ENCODE measurements at places on chromosomes 3 and 15.

DNA sequence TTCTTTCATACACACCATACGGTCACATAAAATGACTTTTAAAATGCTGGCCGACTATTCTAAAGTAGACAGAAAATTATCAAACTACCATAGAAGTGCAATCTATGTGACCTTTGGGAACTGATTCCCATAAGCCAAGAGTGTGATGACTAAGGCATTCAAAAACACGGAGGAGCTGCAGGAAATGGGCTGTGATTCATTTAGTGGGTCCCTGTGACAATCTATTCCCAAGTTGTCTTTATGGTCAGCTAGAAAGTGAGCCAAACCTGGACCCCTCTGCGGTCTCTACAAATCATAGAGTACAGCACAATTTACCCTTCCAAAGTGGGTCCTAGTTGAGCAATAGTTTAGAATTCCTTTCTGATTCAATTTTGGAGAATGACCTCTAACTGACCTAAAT is 251.5 kb upstream of the CBLB start:
- no peak for DNase-seq

DNA sequence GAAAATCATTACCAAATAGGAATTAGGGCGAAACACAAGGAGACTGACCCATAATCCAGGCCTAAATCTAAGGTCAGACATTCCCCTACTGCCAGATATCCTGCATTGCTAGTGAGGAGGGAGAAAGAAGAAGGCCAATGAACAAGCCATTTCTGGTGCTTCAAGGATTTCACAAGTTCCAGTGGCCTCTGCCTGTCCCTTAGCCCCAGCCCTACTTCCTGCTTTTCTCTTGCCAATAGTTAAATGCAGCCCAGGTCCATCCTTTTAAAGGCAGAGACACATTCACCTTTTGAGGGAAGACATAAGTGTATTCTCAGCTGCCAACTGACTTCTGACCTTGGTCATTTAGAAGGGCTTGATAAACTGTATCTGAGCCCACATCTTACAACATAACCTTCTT is 135.8 kb downstream of the ZNF621 start:
- no peak for DNase-seq

- DNase-seq = no peak
Observed at GRCh38 chr3:156400062-156400461, 154.9 kb downstream of the SSR3 start.

DNA sequence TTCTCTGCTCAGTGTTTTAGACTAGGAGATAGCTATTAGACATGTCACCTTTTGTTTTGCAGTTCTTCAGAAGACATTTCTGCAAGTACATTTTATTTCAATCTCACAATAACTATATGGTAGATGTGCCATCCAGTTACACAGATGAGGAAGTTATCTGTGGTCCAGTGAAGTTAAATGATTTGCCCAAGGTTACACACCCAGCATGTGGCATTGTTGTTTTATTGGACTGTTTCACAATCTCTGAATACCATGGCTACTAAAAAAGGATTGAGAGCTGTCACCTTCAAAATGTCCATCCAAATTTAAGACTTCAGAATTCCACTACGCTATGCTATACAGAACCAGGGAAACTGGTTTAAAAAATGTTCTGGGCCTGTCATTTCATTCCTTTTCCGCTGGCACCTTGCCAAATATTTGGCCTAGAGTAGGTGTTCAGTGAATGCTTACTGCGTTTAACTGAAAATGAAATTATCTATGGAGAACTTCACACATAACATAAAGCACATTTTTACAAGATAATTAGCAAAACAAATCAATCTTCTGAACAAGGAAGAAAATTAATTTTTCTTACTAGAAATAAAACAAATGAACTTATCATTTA is 20.2 kb downstream of the TM6SF1 start:
- no peak for DNase-seq

DNA sequence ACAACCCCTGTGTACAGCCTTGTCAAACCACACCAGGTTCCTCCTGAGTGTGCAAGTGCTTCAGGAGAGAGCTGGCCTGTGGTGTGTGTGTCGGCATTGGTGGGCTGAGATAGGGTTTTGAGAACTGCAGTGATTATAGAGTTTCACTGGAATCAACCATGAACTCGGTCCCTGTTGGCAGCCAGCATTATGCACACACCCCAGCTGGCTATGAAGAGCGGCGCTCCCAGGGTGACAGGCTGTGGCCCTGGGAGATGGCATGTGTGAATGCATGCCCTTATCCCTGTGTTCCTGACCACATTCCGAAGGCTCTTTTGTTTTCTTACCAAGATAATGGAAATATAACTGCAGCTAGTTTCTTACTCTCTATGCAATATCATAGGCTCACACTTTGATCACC is 101.8 kb downstream of the SNRK start:
- DNase-seq = no peak

DNA sequence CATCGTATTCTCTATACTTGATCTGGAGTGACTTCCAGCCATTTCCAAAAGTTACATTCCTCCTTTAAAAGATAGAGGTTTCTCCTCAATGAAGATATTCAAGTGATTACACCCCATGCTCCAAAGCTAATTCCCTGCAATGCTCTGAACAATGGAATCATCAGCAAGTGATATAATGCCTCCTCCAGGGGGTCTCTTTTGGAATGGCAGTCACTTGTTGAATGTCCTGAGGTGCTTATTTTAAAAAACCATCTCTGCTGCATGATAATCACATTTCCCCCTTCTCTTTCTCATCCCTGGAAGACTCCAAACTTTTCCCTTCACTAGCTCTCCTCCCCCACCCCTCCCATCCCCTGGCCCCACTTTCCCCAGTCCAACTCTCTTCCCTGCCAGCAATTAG is 2.6 kb downstream of the LHFPL4 start:
- no peak for DNase-seq

DNA sequence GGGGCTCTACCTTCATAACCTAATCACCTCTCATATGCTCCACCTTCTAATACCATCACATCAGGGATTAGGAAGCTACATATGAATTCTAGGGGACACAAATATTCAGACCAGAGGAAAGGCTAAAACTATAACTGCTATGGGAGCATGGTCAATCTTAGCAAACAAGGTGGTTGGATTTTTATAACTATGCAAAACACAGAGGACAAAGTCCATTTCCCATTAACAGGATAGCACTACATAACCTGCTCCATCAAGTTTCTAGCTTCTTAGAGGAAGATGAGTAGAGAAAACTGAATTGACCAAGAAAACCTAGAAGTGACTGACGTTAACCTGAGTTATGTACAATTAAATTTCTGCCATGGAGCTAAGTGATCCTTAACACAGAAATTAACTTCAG is 398.6 kb downstream of the TBL1XR1 start:
- DNase-seq = no peak

DNA sequence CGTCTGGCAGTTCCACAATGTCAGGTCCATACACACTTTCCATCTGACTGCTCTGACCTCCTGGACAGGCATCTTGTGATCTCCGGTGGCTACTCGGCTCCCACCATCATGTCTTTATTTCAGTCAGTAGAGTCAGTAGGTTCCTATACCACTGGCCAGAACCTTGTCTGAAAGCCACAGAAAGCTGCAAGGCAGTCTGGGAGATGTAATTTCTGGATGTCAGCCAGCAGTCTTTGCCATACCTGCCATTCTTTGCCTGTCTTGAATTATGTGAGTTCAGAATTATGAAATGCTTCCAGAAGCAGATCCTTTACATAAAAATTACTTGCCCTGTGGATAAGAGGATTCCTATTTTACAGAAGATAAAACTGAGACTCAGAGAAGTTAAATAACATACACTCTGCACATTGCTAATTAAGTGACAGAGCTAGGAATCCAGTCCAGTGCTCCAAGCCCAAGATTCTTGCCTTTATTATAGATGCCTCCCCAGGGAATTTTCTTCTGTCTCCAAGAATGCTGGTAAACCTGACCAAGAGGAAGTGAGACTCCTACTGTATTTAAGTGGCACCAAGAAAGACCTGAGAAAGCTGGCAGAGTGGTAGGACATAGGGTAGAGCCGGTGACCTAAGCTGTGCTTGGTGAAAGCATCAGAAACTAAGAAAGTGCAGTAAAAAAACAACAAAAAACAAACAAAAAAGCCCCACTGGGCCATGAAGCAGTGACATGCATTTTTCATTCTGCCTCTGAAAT is 75.6 kb downstream of the IQCH start:
- no peak for DNase-seq

DNA sequence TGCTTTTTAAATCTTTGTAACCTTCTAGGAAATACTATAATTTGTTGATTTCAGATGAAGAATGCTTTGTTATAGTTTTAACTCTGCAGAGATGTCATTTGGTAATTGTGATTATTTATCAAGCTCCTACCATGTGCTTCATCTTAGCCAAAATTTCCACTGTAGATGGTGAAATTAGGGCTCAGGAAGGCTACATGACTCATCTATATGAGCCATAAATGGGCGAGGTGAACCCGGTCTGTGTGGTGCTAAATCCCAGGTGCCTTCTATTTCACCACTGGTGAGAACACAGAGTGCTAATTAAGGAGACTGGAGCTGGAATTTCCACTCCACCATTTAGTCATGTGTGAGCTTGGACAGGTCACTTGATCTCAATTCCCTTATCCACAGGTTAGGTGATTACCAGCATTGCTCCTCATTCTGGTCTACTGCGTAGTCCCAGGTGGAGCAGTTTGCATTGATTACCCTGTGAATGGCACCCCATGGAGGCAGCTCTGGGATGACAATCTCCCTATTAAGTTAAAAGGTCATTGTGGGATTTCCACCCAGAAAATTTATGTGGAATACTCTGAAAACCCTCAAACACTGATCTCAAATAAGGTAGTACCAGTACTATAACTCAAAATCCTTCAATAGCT is 2.8 kb upstream of the CCR3 start:
- DNase-seq = no peak

DNA sequence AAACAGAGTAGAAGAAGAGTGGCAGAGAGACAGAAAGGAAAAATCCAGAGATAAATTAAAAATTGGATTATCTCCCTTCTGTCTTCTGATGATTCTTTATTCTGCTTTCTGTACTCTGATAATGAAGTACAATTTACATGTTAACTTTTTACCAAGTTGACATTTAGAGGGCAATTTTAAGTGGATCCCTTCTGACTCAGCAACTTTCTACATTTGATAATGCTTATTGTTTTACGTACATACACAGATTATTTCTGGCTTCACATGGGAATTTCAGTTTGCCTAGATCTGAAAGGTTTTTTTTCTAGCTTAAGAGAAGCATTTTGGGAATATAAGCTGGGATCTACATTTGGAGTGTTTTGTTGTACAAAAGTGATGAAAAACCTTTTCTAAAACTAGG is 491.3 kb downstream of the OTOL1 start:
- DNase-seq = no peak

DNA sequence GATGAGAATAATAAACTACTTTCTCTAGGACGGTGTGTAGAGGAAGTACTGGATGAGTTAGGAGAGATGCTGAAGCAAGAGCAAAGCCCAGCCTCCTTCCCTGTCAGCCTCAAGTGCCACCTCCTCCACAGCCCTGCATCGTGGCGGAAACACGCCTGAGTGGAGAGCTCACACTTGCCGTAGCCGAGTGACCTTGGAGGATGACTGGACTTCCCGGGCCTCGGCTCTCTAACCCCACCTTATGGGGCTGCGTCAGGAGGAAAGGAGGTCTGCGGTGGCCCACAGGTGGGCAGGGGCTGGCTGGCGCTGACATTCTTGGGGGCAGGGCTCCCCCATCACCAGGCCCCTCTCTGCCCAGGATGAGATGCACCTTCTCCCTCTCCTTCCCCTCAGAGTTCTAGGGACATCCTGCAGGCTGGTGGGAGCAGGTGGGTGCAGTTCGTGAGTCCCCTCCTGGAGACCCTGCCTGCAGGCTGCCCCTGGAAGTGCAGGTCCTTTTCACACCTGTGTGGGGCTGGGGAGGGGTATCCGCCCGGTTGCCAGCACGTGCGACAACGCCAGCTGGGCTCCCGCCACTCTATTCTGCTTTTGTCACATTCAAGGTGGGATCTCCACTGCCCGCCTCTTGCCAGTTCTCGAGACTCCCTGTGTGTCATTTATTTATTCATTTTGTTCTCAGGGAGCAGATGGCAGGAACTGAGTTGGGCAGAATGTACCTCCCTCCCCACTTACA is 175.2 kb downstream of the MEGF11 start:
- DNase-seq = no peak

DNA sequence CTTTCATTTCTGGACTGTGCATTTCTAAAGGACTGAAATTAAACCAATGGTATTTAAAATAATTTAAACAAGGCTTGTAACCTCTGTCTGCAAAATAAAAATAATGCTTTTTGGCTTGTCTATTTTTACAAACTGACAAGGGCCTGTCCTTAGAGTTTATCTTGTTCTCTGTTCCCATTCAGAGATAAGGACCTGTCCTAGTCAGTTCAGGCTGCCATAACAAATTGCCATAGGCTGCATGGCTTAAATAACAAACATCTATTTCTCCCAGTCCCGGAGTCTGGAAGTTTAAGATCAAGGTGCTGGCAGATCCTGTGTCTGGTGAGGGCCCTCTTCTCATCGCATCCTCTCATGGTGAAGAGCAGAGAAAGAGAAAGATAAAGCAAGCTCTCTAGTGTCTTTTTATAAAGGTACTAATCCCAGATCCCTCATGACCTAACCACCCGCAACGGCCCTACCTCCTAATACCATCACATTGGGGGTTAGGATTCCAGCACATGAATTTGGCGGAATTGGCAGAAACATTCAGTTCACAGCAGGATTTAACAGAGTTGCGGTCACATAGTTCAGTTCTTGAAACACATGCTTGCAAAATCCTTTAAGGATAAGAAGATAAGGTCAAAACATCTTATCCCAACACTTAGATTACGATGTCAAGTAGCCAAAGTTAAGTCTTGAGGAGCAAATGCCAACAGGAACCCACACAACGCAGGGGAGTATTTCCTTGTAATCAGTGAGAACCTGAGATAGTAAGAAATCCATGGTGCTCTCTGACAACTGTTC is 17.8 kb downstream of the KBTBD8 start:
- DNase-seq = no peak

GRCh38 chr3:148534089-148534988 is 163.4 kb upstream of the AGTR1 start:
- DNase-seq = no peak

DNA sequence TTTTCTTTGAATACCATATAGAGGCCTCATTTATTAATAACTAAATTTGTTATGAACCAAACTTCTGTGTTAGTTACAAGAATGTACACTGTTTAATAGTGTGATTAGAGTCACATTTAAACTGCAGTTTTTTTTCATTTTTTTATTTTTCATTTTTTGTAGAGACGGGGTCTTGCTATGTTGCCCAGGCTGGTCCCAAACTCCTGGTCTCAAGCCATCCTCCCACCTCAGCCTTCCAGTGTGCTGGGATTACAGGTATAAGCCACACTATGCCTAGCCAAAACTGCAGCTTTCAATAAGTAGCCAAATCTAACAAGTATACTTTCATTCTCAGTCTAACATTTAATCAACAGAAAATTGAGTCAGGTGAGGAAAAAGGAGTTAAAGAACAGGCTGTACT is 10.2 kb upstream of the ATP11B start:
- DNase-seq = no peak

DNA sequence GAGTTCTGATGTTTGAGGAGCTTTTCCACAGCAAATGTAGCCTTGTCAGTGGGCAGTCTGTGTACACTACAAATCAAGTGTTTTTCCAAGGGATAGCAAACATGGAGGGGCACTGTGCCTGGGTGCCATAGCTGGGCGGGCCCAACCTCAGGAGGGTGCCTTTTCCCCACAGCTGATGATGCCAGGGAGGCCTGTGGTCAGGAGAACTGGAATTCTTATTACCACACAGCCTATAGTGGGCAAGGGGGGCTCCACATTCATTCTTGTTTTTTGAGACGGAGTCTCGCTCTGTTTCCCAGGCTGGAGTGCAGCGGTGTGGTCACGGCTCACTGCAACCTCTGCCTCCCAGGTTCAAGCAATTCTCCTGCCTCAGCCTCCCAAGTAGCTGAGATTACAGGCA is 41.8 kb downstream of the SYNM start:
- DNase-seq = no peak
